ENCODE measurements at places on chromosomes 1 and 21.

GRCh38 chr1:228315945-228316588 is 90.6 kb downstream of the TRIM11 start:
- no peak for DNase-seq

DNA sequence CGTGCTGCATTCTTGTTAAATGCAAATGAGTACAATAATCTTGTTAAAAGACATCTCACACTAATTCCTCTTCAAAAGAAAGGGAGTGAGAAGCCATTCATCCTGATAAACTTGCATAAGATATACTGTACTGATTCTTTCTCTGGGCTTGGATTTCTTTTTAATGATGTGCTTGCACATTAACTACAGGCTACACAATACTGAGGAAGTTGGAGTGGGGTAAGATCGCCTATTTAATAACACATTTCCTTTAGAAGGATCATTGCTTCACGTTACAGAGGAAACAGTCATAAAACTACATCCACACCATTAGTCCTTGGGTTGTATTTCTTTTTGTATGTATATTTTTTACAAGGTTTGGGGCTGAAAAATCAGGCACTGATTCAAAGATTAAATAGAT is 36.6 kb downstream of the NRIP1 start:
- DNase-seq = no peak

DNA sequence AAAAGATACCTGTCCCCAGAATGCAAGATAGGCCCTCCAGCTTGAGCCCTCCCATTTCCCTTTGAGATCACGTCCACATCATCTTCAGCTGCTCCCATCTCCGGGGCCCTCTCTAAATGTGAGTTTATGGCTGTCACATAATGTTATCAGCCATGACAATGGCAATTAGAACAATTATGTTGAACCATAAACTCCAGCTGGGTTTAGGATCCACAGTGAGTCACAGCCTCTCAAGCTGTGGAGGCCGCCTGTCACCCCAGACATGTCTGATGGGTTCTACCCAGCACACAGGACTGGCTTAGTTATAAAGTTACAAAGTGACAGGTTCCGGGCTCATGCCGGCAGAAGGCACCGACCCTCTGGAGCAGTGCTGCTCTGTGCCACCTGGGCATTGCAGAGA is 597.3 kb downstream of the PTPRU start:
- DNase-seq = no peak

GRCh38 chr1:215043401-215043800 is 39.1 kb upstream of the KCNK2 start:
- DNase-seq = no peak

- DNase-seq = no peak
Observed at GRCh38 chr1:75548721-75549480, 62.0 kb downstream of the SLC44A5 start.

DNA sequence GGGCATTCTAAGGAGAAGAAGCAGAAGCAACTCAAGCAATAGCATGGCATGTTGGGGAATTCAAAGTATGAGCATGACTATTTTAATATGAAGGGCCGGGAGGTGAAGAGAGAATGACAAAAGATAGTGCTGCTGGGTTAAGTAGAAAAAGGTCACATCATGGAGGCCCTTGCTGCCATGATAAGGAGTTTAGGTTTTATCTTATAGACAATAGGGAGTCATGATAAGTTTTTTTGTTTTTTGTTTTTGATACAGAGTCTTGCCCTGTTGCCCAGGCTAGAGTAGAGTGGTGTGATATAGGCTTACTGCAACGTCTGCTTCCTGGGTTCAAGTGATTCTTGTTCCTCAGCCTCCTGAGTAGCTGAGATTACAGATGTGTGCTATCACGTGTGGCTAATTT is 3.1 kb downstream of the BNIPL start:
- no peak for DNase-seq

- DNase-seq = no peak
Observed at GRCh38 chr1:17596186-17596585, 56.7 kb downstream of the ARHGEF10L start.

GRCh38 chr21:45376459-45377324 is 28.3 kb upstream of the COL18A1 start:
- no peak for DNase-seq

DNA sequence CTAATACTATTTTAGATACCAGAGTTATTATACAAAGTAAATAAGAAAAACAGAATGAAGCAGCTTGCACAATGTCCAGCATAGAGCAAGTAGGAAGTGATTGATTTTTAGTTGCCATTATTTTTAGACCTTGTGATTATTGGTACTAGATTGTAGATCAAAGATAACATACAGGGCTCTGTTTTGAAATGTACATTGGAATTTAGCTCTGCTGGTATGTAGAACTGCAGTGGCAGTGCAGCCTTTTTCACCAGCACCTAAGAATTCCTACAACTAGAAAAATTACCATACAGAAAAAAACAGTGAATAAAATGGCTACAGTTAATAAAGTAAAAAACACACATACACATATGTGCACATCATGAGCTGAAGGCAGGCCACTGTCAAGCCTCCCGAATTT is 32.2 kb upstream of the ABCA4 start:
- DNase-seq = no peak

DNA sequence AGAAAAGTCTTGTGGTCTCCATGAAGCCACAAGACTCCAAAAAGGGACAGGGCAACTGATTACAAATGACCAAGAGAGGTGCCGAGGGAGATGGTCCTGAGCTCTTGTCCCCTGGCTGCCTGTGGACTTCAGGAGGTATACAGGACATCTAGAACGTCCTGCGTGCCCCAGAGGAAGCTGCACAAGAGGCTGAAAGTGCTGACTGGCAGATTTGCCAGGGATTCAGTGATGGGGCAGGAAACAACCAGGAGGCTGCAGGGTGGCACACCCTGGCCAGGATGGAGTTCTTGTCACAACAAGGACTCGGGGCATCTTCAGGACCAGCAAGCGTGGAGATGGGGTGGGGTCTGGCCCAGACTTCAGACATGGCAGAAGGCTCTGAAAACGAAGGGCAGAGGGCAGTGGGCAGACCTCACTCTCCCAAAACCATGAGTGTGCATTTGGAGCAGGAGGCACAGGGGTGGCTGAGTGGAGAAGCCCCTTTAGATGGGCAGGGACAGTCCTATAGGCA is 13.4 kb upstream of the PKP1 start:
- no peak for DNase-seq
